Fibroblast of lung (primary cell): ENCODE measurements at places on chromosomes 11 and 22.
A peak's percentile ranks its signal among the peaks of the same experiment; 100 is the strongest.

DNA sequence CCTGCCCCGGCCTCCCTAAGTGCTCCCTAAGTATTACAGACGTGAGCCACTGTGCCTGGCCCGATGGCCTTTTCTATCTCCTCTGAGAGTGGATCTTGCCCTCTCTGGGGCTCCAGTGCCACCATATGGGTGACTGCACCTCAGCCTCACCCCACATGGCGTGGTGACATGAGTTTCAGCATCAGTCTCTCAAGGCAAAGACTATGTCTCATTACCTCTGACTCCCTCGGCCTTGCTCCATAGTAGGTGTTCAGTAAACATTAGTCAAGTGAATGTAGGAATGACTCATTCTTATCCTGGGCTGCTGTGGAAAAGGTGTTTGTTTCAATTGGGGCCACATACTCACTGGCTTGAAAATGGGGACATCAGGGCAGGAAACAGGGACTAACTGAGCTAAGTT, 168.8 kb downstream of the GRIK4 start:
- no peak for DNase-seq

DNA sequence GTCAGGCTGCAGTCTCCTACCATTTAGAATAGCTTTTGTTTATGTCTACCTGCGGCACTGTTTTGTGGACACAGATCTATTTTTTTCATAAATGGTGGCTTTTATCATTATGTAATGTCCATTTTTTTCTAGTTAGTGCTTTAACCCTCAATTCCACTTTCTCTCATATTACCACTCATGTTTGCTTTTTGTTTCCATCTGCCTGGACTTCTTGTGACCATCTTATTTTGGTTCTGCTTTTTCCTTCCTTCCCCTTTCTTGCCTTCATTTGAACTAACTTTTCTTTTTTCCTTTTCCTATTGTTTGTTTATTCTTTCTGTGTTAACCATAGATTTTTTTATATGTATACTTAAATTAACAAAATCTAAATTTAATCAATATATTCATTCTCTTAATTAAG, 98.5 kb upstream of the SLC22A12 start:
- no peak for DNase-seq

GRCh38 chr11:120344302-120345004, 8.2 kb downstream of the ARHGEF12 start:
- peak; percentile 72 for DNase-seq

DNA sequence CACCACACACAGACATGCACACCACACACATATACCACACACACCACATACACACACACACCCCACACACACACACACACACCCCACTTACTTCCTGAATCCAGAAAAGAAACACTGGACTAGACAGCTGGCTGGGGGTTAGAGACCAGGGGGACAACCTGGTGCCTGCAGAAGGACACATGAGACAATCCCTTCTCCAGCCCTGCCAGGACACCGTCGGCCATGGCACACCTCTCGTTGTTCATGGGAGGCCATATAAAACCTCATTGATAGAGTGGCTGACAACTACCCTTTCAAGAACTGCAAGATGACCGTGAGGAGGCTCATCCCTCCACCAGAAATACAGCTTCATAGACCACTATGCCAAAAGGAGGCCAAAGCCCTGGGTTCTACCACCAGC, 54.3 kb downstream of the IGSF9B start:
- DNase-seq: no peak

- DNase-seq: no peak
Observed at GRCh38 chr11:73537969-73538368, 59.9 kb downstream of the FAM168A start.
